ENCODE measurements at places on chromosomes 11 and 22.

- DNase-seq, result no peak
Measured at GRCh38 chr11:70477176-70477575, 78.8 kb downstream of the CTTN start.

GRCh38 chr11:132168344-132168981 is 798.0 kb downstream of the NTM start:
- no peak for DNase-seq

- no peak for DNase-seq
Measured at GRCh38 chr22:46462726-46463371, 74.6 kb downstream of the CELSR1 start.

DNA sequence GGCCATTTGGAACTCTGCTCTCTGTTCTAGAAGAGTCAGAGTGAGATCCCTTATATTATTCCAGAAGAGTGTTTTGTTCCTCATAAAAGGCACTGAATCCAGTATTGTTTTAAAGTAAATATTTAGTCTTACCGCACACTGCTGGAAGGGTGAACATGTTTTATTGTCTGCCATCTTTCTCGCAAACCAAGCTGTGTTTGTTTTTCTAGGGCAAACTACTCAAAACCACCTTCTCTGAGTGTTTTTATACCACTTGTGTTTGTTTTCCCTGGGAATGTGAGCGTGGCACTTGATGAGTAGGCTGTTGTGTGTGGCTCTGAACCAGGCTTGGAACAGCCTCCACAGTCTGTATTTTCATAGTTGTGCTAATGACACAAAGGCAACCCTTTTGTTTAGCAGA is 89.8 kb downstream of the DBX1 start:
- DNase-seq, result no peak

GRCh38 chr11:34238533-34238932 is 119.3 kb downstream of the ABTB2 start:
- DNase-seq, result no peak

GRCh38 chr22:41021061-41021612 is 70.0 kb downstream of the RBX1 start:
- no peak for DNase-seq

GRCh38 chr11:112570333-112570732 is 309.7 kb upstream of the PLET1 start:
- DNase-seq, result no peak

DNA sequence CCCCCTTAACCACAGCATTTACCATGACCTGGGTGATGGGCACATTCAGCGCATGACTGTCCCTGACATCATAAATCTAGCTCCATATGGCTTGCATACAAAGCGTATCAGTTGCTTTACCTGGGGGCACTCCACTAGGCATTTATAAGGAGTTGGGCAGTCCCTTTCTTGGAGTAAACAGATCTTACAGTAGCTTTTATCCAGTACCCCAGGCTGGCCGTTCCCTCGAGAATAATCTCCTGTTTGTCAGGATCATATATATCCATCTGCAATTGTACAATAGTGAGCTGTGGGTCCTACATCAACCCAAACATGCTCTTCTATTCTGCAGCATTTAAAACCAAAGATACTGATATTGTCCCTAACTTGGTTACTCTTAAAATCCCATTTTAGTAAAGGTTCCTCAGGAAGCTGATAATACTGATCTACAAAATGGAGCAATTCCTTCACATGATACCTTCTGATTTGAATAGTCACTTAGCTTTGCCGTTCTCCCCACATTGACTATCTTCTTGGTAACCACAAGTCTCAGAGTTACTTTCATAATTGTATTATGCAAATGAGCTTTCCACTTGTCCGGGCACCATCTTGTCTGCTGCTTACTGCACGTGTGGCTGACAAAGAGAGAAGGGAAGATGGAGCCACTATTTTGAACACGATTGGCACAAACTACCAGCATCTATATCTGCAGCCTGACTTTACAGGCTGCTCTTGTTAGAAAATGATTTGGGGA is 205.0 kb downstream of the CWF19L2 start:
- DNase-seq, result no peak

GRCh38 chr11:118318124-118318523 is 13.6 kb downstream of the CD3E start:
- DNase-seq, result no peak

- DNase-seq, result no peak
Measured at GRCh38 chr11:102223859-102224258, 93.4 kb upstream of the BIRC3 start.

DNA sequence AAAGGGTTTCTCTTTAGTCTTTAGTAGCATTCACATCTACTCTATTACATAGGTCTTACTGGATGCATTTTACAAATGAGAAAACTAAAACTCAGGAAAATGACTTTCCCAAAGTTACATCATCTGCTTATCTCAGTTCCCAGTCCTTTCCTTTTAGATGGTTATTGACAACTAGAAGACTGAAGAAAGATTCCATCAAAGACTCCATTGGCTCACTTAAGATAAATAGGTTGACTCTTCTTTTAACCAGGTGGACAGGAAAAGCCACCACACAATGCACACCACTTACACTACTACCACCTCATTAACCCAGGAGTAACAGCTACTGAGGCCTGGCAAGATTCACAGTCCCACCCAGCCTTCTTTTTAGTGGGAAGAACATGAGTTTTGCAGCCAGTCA is 123.6 kb downstream of the TRIM44 start:
- DNase-seq, result no peak

DNA sequence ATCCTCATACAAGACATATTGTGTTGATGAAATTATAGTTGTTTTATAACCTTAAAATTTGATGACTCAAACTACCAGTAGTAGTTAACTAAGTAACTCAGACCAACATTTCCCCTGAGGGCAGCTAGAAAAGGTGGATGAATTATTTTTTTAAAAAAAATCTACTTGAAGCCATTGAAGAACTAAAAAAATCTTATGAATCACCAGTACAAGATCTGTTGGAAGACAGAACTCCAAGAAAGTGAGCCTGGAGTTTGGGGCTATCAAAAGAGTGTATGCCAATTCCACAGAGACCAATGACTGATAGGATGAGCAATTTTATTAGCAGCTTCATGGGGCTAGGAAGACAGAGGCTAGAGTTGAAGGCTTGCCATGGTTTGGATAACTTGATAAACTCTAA is 72.4 kb downstream of the CYP2R1 start:
- no peak for DNase-seq

GRCh38 chr11:88098289-88098688 is 77.0 kb downstream of the RAB38 start:
- DNase-seq, result no peak

DNA sequence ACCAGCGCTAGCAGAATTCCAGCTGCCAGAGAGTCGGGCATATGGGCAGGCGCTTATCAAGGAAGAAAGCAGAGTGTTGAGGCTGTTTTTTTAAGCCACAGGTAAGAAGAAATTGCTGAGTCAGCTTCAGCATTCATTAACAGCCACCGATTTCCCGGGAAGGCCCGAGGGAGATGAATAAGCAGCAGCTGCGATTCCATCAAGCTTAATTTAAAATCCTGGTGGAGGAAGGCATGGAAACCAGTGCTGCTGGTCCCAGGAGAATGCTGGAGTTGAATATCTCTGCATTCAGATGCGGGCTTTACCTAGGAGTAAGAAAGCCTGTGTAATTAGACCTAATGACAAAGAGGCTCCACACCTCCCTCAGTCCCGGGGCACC is 168.8 kb downstream of the BRD1 start:
- DNase-seq, result no peak

- peak; percentile 45 for DNase-seq
Measured at GRCh38 chr11:47104261-47104950, 72.3 kb downstream of the ARFGAP2 start.

DNA sequence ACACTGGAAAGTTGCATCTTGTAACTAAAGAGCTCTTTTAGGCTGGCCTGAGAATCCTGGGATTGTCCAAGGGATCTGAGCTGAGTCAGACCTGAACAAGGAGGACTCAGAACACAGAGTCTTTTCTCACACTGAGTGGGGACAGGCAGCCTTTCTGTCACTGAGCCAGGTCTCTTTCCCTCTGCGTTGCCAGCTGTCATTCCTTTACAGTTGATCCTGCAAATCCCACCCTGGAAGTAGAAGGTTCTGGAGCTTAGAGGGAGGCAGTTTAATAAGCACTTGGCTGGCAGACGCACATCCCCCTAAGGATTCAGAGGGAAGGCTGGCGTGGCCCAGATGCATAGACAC is 76.3 kb upstream of the SUSD2 start:
- DNase-seq, result no peak

- peak; percentile 71 for DNase-seq
Measured at GRCh38 chr11:79189055-79189454, 251.8 kb downstream of the TENM4 start.

- DNase-seq, result no peak
Measured at GRCh38 chr22:44693756-44694155, 8.2 kb upstream of the PRR5 start.

- DNase-seq, result no peak
Measured at GRCh38 chr22:49203859-49204598, 623.6 kb downstream of the BRD1 start.

DNA sequence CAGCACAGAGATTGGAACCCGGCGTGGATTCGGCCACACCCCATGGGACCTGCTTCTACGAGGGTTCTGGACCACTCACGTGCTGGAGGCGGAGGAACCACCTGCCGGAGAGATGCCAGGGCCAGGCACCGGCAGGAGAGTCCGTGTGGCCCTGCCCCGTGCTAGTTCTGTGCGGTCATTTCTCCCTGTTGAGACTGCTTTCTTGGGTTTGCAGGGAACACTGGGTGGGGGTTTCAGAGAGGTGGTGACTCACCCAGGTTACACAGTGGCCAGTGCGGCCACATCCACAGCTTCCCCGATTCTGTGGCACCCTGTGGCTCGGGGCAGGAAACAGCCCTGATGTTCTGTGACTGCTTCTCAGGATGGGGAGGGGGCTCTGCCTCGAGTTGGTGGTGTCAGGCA is 3.6 kb upstream of the PHLDA2 start:
- DNase-seq, result peak; percentile 19

DNA sequence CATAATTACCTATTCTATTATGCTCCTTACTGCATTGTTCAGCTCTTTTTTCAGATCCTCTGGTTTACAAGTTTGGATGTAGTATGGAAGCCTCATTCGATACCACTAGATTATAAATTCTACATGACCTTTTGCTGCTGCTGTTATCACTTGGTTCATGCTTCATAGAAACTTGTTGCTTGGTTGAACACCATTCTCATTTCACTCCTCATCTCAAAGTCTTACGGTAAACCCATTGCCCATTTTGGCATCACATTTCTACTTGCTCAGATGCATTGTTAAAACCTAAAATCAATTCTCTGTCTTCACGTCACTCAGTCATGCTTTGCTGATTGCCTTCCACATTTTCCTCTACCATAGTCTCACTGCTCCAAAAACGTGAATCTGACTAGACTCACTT is 155.5 kb upstream of the DDI1 start:
- no peak for DNase-seq
